Urinary bladder (tissue), 4 donors: ENCODE measurements at places on chromosomes 11 and 22. TPM values are rescaled to one million over a fixed set of nuclear protein-coding genes. Genes with fewer than 3 reads are reported as not detected.

Gene EML3
- 12.9 TPM for total RNA-seq

Gene AHNAK
- 554 TPM for total RNA-seq

Gene RIMBP3C
- total RNA-seq = 0.26 TPM

Gene TRIOBP
- total RNA-seq = 64.2 TPM

Gene RHBDD3
- total RNA-seq = 11.7 TPM

Gene FAM111B
- 25.9 TPM for total RNA-seq

Gene AP2A2
- total RNA-seq = 26.5 TPM

Gene PHOX2A
- total RNA-seq = 0.90 TPM

Gene KCNK4
- not detected for total RNA-seq
